Psoas muscle (tissue), 8 donors: ENCODE measurements at places on chromosomes 7 and 10.

DNA sequence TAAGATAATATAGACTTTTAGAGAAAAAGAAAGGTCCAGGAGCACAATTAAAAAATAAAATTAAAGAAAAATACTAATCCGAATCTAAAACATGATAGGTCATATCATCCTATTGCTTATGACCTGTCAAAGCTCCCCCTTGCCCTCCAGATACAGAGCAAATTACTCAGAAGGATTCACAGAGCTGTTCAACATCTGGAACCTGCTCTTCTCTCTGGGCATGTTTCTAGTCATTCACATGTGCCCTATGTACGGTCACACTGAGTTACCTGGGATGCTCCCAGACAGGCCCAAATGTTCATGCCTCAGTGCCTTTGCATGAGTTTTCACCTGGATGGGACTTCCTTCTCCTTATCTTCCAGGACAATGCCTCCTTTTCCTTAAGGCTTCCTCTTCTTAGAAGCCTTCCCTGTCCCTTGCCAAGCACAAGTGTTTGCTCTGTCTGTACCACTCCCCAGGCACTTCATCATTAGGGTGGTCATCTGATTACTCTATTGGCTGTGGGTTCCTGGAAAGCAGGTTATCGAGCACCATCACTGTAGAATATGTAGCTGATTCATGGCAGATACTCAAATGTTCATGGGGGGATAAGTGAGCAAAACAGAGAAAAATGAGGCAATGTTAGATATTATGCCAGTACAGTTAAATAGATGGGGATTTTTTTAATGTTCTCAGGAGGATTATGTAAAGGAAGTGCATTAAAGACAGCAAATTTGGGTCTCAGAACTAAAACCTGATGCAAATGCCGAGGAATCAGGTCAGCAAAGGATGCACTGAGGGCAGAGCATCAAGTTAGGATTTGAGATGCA, 12.0 kb upstream of the AOAH start:
- no peak overlapping the region for H3K4me3 ChIP-seq
- H3K27me3 ChIP-seq: no peaks in the 10 kb centered on the region
- H3K36me3 ChIP-seq: no peaks in the 10 kb centered on the region
- H3K27ac ChIP-seq: no peak overlapping the region
- H3K4me1 ChIP-seq: no peaks in the 10 kb centered on the region

DNA sequence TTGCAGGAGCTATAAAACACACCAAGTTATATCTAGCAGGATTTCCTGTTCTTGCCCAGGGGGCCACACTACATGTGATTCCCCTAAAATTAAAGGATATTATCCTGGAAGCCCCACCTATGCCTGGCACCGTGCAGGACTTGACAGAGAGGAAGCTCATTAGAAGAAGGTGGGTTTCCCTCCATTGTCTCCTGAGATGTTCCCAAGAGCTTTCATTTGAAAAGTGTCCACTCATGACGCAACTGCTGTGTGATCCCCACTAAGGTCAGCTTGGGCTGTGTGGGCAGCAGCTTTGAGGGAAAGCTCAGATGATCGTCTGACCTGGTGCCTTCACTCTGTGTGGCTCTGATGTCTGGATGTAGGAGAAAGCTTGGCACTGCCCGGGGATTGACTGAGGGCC, 53.5 kb downstream of the RAMP3 start:
- H3K4me1 ChIP-seq: no peaks in the 10 kb centered on the region
- H3K36me3 ChIP-seq: no peaks in the 10 kb centered on the region
- DNase-seq: no peak
- H3K27me3 ChIP-seq: peaks cover 3% of the 10 kb centered on the region
- no peak overlapping the region for H3K27ac ChIP-seq
- H3K4me3 ChIP-seq: no peak overlapping the region

- DNase-seq: no peak
- H3K4me1 ChIP-seq: no peaks in the 10 kb centered on the region
- H3K27me3 ChIP-seq: no peaks in the 10 kb centered on the region
- peaks cover 4% of the 10 kb centered on the region for H3K36me3 ChIP-seq
These were observed 28.8 kb downstream of the MIOS start for GRCh38 chr7:7595451-7595850.

DNA sequence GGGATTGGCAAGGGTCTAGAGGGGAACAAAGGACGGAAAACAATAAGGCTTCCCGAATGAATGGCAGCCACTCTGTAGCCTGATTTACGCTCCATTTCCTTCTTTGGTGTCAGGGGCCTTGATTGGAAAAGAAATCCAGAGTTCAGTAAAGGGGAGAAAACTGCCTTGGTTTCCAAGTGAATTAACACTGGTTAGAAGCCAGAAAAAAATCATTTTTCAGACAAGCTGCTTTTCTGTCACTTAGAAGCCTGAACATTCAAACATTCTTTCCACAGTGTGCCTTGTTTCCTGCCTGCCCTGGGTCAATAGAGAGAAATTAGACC, 283 bp upstream of the TRDMT1 start:
- peaks cover 12% of the 10 kb centered on the region for H3K4me1 ChIP-seq
- peak overlapping the region; percentile 92 for H3K27ac ChIP-seq
- DNase-seq: no peak
- H3K4me3 ChIP-seq: peak overlapping the region; percentile 94

GRCh38 chr7:11376529-11376928, 402.9 kb downstream of the PHF14 start:
- no peak overlapping the region for H3K27ac ChIP-seq
- H3K4me3 ChIP-seq: no peak overlapping the region
- no peaks in the 10 kb centered on the region for H3K36me3 ChIP-seq
- H3K4me1 ChIP-seq: no peaks in the 10 kb centered on the region
- no peaks in the 10 kb centered on the region for H3K27me3 ChIP-seq
- no peak for DNase-seq

DNA sequence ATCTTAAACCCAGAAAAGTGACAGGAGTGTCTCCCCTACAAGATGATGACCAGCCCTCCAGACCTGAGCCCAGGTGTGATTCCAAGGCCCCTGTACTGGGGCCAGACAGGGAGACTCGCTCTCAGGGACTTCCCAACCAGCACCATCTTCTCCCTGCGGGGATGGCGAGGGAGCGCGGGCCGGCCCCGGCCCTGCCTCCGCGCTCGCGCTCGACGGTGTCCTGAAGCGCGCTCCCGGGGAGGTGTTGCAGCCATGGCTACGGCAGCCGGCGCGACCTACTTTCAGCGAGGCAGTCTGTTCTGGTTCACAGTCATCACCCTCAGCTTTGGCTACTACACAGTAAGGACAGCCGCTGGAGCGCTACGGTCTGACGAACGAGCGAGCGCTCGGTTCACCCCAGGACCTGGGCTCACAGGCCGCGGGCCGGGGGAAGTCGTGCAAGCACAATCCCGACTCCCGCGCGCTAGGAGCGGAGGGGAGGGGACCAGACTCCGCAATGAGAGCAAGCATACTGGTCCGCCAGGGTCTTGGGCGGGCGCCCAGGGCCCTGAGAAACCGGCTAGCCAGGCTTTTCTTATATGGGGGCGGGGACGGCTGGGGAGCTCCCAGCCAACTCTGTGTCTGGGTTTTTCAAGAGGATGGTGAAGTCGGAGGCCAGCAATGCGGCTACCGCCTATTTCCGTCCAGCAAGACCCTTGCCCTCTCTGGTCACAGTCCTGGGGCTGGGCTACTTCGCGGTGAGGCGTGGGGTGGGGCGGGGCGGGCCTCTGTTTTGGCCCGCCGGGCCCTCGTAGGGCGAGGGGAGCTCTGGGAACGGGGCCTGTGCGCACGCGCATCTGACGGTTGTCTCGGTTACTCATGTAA, at the start of gene TMEM254:
TSS of gene TMEM254 (plus strand) at position 218 of the 864 bp plus-strand sequence. CDS start at position 253, 35 bp downstream.
- peak within 1 kb of the TSS; percentile 74 for H3K4me3 ChIP-seq
- DNase-seq: peak; percentile 96
- no peaks in the 10 kb centered on the region for H3K27me3 ChIP-seq
- peaks cover 20% of the 10 kb centered on the region for H3K36me3 ChIP-seq

DNA sequence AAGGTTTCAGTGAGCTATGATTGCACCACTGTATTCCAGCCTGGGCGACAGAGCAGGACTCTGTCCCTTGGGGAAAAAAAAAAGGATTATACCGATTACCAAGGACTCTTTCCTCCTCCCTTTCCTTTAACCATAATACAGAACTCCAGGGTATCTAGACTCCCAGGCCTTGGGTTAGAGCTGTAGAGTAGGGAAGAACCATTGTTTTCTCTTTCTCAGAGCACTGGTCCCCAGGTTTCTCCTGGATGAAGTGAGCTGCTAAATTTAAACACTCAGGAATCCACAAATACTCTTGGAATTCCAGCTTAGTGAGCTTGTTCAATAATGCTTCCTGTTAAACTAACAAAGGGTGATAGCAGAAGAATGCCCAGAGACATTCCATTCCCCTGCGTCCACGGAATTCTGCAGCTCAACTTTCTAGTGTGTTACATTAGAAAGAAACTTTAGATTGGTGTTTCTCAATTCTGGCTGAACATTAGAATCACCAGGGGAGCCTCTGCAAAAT, 14.6 kb upstream of the RPEL1 start:
- H3K4me3 ChIP-seq: no peak overlapping the region
- H3K4me1 ChIP-seq: peaks cover 27% of the 10 kb centered on the region
- no peak for DNase-seq
- peak overlapping the region; percentile 89 for H3K27ac ChIP-seq

DNA sequence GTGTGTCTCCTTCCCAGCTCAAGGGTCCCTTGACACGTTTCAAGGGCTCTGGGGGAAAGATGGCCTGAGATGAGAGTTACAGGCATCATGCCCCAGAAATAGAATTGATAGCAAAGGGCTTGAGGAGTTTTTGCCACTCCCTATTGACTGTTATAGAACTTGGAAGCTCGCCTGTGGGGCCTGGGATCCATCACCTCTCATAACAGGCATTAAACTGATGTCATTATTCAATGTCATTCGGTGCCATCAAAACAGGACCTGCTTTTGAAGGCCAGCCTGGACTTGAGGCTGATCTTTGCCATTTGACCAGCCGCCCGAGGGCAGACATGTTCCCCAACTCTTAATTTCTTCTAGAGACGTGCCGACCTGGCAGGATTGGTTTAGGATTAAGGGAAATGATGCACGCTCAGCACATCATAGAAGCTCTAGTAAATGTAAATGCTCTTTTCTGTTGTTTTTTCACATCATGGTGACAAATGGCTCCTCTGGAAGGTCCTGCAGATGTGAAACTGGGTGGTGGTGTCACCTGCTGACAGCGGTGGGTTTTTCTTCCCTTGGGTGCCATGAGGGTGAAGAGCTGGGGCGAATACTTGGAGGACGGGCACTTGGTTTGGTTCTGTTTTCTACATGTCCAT, 16.7 kb upstream of the KLF6 start:
- H3K36me3 ChIP-seq: no peaks in the 10 kb centered on the region
- peak overlapping the region; percentile 18 for H3K27ac ChIP-seq
- peaks cover 36% of the 10 kb centered on the region for H3K4me1 ChIP-seq
- H3K27me3 ChIP-seq: no peaks in the 10 kb centered on the region

DNA sequence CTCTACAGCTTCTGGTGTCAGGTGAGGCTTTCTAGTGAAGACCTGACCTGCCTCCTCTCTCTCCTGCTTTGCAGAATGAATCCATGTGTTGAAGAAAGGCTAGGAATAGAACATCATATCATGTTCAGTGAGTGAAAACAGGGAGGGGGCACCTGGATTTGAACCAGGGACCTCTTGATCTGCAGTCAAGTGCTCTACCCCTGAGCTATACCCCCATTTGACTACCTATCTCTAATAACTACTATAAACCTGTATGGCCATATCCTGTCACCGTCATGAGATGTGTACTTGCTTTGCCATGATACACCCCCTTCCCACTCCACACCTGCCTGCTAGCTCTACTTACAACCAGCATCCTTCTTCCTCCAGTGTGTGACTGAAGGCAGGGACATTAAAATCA, 91.3 kb upstream of the ZNF746 start:
- no peak overlapping the region for H3K27ac ChIP-seq
- no peaks in the 10 kb centered on the region for H3K4me1 ChIP-seq
- H3K36me3 ChIP-seq: peaks cover 65% of the 10 kb centered on the region

DNA sequence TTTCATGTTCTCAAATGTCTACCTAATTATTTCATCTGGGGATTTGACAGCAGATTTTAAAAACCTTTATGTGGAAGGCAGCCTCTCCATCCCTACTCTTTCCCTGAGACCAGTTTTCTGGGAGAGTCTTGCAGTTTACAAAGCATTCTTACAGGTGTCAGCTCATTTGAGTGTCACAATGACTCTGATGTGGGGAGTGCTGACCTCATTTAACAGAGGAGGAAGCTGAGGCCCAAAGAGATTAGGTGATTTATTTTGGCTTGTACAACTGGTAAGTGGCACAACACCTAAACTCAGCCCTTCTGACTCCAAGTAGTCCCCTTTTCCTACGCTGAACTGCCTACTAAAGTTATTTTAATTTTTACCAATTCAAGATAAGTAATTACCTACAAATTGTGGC, 33.3 kb upstream of the MAT1A start:
- H3K27me3 ChIP-seq: no peaks in the 10 kb centered on the region
- no peaks in the 10 kb centered on the region for H3K4me1 ChIP-seq
- H3K36me3 ChIP-seq: no peaks in the 10 kb centered on the region
- H3K27ac ChIP-seq: no peak overlapping the region
- DNase-seq: no peak

DNA sequence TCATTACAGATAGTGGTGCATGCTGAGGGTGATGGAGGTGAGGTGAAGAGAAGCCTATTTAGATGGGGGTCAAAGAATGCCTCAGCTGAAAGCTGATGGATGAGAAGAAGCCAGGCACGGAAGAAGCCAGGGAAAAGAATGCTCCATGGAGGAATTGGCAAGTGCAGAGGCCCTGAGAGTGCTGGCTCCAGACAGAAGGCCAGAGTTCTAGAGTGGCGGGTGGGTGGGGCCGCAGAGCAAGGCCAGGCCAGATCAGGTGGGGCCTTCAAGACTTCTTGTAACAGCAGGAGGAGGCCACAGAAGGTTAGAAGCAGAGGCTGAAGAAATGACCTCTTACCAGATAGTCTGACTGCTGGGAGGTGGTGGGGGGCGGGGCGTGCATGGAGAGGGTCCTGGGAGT, 7.3 kb downstream of the EEPD1 start:
- peak overlapping the region; percentile 95 for H3K27ac ChIP-seq
- no peaks in the 10 kb centered on the region for H3K27me3 ChIP-seq
- peaks cover 86% of the 10 kb centered on the region for H3K4me1 ChIP-seq
- no peak for DNase-seq
- no peak overlapping the region for H3K4me3 ChIP-seq

- H3K27me3 ChIP-seq: peaks cover 58% of the 10 kb centered on the region
- DNase-seq: no peak
- H3K4me1 ChIP-seq: no peaks in the 10 kb centered on the region
These were observed 66.7 kb downstream of the MICALL2 start for GRCh38 chr7:1392556-1392955.

GRCh38 chr10:11934262-11934661, 108.3 kb downstream of the UPF2 start:
- no peak overlapping the region for H3K4me3 ChIP-seq
- no peak for DNase-seq
- no peaks in the 10 kb centered on the region for H3K4me1 ChIP-seq
- peaks cover 85% of the 10 kb centered on the region for H3K36me3 ChIP-seq
- H3K27ac ChIP-seq: no peak overlapping the region
- no peaks in the 10 kb centered on the region for H3K27me3 ChIP-seq

GRCh38 chr7:28955356-28955717, 2.8 kb downstream of the TRIL start:
- peaks cover 16% of the 10 kb centered on the region for H3K4me1 ChIP-seq
- H3K4me3 ChIP-seq: peak overlapping the region; percentile 78
- H3K27me3 ChIP-seq: peaks cover 21% of the 10 kb centered on the region
- no peaks in the 10 kb centered on the region for H3K36me3 ChIP-seq

GRCh38 chr7:100478958-100479660, at the start of gene TSC22D4:
TSS of gene TSC22D4 (minus strand) at chr7:100479214. CDS start at chr7:100478038, 1,176 bp downstream.
- no peaks in the 10 kb centered on the region for H3K27me3 ChIP-seq
- peak; percentile 94 for DNase-seq
- H3K4me1 ChIP-seq: peaks cover 20% of the 10 kb centered on the region
- H3K27ac ChIP-seq: peak within 1 kb of the TSS; percentile 79

GRCh38 chr7:5500777-5501350, 77.2 kb upstream of the TNRC18 start:
- no peak overlapping the region for H3K27ac ChIP-seq
- H3K27me3 ChIP-seq: no peaks in the 10 kb centered on the region

GRCh38 chr10:49161411-49161997, 26.7 kb downstream of the TMEM273 start:
- H3K27me3 ChIP-seq: no peaks in the 10 kb centered on the region
- H3K4me3 ChIP-seq: no peak overlapping the region
- no peak for DNase-seq
- H3K27ac ChIP-seq: no peak overlapping the region
- H3K36me3 ChIP-seq: no peaks in the 10 kb centered on the region
- H3K4me1 ChIP-seq: no peaks in the 10 kb centered on the region
